ENCODE measurements at places on chromosomes 3 and 15.

DNA sequence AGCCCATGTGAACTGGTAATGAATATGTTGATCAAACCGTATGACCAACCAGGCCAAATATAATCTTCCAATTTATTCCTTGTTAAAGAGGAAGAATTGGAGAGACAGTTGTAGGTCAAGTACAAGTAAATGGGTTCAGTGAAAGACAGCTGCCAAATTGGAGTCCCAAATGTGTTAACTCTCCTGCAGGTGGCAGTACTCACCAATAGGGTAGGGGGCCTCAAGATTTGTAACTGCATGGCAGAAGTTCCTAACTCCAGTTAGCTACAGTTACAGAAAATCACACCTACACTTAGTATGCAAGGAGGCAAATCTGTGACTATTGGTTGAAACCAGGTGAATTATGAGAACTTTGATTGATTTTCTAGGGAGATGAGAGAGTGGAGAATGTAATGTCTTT is 278.0 kb downstream of the ZBBX start:
- DNase-seq: peak; percentile 53

GRCh38 chr3:127325629-127325961 is 37.7 kb upstream of the PRR20G start:
- no peak for DNase-seq

DNA sequence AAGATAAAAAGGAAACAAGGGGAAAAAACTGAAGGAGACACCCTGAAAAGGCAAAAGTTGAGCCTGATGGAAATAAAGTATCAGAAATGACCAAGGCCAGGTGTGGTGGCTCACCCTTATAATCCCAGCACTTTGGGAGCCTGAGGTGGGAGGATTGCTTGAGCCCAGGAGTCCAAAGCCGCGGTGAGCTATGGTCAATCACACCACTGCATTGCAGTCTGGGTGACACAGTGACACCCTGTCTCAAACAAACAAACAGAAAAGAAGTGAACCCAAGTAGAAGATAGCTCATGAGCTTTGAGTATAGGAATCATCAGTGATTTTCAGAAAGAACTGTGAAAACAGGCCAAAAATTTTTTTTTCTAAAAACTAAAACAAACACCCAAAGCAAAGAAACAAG is 26.4 kb upstream of the TBC1D23 start:
- no peak for DNase-seq

- peak; percentile 63 for DNase-seq
Observed at GRCh38 chr3:194964809-194965208, 279.1 kb downstream of the FAM43A start.

All from D341Med (cell line).